Neural cell (in vitro differentiated cells): ENCODE measurements at places on chromosomes 5 and 9. TPM values are rescaled to one million over a fixed set of nuclear protein-coding genes. Genes with fewer than 3 reads are reported as not detected.

The UBAP1 gene
- 33.2 and 35.1 TPM in 2 replicates for polyA plus RNA-seq

The LMNB1 gene
- 91.0 and 105 TPM in 2 replicates for polyA plus RNA-seq

The DRD1 gene
- polyA plus RNA-seq = 0.33 and 0.72 TPM in 2 replicates

The AQP3 gene
- polyA plus RNA-seq = 0.76 TPM in 1 of 2 replicates, not detected in the other

The PRDM9 gene
- not detected in 2 replicates for polyA plus RNA-seq

The STKLD1 gene
- 1.1 and 3.4 TPM in 2 replicates for polyA plus RNA-seq

The CDH6 gene
- 2.1 and 2.3 TPM in 2 replicates for polyA plus RNA-seq

The BTF3 gene
- polyA plus RNA-seq = 307 and 324 TPM in 2 replicates

The IGFBPL1 gene
- polyA plus RNA-seq = 372 and 432 TPM in 2 replicates

The PCDHGC4 gene
- polyA plus RNA-seq = 4.3 and 6.4 TPM in 2 replicates

The ZNF462 gene
- 9.1 and 15.8 TPM in 2 replicates for polyA plus RNA-seq

The OR13C9 gene
- polyA plus RNA-seq = not detected in 2 replicates

The IL5 gene
- not detected in 2 replicates for polyA plus RNA-seq

The DNAH5 gene
- polyA plus RNA-seq = 11.3 and 12.8 TPM in 2 replicates

The IL17B gene
- not detected in 2 replicates for polyA plus RNA-seq

The CYLC2 gene
- not detected in 2 replicates for polyA plus RNA-seq

The NME5 gene
- polyA plus RNA-seq = 12.8 and 17.0 TPM in 2 replicates

The GZMA gene
- not detected in 2 replicates for polyA plus RNA-seq

The PCDHB3 gene
- 3.9 and 4.9 TPM in 2 replicates for polyA plus RNA-seq

The GABRG2 gene
- polyA plus RNA-seq = 33.4 and 35.8 TPM in 2 replicates

The CDC25C gene
- polyA plus RNA-seq = 0.71 and 1.3 TPM in 2 replicates

The PCDHB10 gene
- polyA plus RNA-seq = 8.7 and 9.6 TPM in 2 replicates

The PCDHA11 gene
- polyA plus RNA-seq = 5.3 and 7.3 TPM in 2 replicates

The CATSPER3 gene
- 0.17 and 0.80 TPM in 2 replicates for polyA plus RNA-seq

The GFI1B gene
- polyA plus RNA-seq = not detected in 2 replicates

The ADGRD2 gene
- not detected in 2 replicates for polyA plus RNA-seq

The TTLL11 gene
- 8.0 and 8.4 TPM in 2 replicates for polyA plus RNA-seq

The GOLM1 gene
- 76.8 and 77.4 TPM in 2 replicates for polyA plus RNA-seq

The PCDHGA2 gene
- polyA plus RNA-seq = 0.21 and 0.26 TPM in 2 replicates

The TNC gene
- polyA plus RNA-seq = 0.52 and 2.1 TPM in 2 replicates

The SGCD gene
- polyA plus RNA-seq = 2.5 and 3.4 TPM in 2 replicates

The SLC27A6 gene
- polyA plus RNA-seq = 0.37 and 1.0 TPM in 2 replicates

The BAAT gene
- 0.44 and 0.61 TPM in 2 replicates for polyA plus RNA-seq

The CCIN gene
- not detected in 2 replicates for polyA plus RNA-seq

The FOXI1 gene
- not detected in 2 replicates for polyA plus RNA-seq

The PLEKHG4B gene
- polyA plus RNA-seq = 0.32 and 0.78 TPM in 2 replicates

The THBS4 gene
- polyA plus RNA-seq = 6.3 TPM in 2 replicates

The CDH9 gene
- 1.7 and 3.4 TPM in 2 replicates for polyA plus RNA-seq

The TTC23L gene
- 5.1 and 8.3 TPM in 2 replicates for polyA plus RNA-seq

The PCBD2 gene
- polyA plus RNA-seq = 4.7 and 6.0 TPM in 2 replicates
